Endodermal cell (in vitro differentiated cells): ENCODE measurements at places on chromosomes 12 and 14. TPM values are rescaled to one million over a fixed set of nuclear protein-coding genes. Genes with fewer than 3 reads are reported as not detected.

The HVCN1 gene
- total RNA-seq = 7.5 and 8.8 TPM in 2 replicates

The FOXG1 gene
- 0.07 to 0.63 TPM (median 0.19 TPM) in 3 replicates for total RNA-seq

The MYH7 gene
- 0.50 to 0.70 TPM (median 0.55 TPM) in 3 replicates for total RNA-seq

The FAM234B gene
- total RNA-seq = 20.8 to 31.2 TPM (median 21.1 TPM) in 3 replicates

GRCh38 chr12:93519859-93520258 is 52.5 kb downstream of the MRPL42 start:
- DNase-seq = no peak

DNA sequence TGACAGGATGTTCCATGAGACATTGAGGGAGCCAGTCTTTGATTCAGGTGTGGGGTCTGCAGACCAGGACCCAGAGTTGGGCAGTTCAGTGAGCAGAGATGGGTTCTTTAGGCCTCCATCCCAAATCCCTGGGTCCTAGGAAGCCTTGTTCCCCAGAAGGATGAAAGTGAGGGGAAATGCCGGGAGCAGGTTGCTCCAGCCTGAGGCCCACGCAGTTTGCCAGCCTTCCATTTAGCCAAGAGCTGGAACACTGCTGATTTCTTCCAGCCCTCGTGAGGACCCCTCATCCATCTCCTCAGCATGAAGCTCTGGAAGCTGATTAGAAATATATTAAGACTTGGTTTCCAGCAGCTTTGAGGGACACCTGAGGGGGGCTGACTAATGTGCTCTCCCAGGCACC is 12.1 kb downstream of the C14orf132 start:
- DNase-seq = no peak

GRCh38 chr14:58873228-58873953 is 235.6 kb downstream of the DACT1 start:
- DNase-seq = no peak
